Mesothelial cell of epicardium (in vitro differentiated cells): ENCODE measurements at places on chromosomes 13 and 19. TPM values are rescaled to one million over a fixed set of nuclear protein-coding genes. Genes with fewer than 3 reads are reported as not detected.

DNA sequence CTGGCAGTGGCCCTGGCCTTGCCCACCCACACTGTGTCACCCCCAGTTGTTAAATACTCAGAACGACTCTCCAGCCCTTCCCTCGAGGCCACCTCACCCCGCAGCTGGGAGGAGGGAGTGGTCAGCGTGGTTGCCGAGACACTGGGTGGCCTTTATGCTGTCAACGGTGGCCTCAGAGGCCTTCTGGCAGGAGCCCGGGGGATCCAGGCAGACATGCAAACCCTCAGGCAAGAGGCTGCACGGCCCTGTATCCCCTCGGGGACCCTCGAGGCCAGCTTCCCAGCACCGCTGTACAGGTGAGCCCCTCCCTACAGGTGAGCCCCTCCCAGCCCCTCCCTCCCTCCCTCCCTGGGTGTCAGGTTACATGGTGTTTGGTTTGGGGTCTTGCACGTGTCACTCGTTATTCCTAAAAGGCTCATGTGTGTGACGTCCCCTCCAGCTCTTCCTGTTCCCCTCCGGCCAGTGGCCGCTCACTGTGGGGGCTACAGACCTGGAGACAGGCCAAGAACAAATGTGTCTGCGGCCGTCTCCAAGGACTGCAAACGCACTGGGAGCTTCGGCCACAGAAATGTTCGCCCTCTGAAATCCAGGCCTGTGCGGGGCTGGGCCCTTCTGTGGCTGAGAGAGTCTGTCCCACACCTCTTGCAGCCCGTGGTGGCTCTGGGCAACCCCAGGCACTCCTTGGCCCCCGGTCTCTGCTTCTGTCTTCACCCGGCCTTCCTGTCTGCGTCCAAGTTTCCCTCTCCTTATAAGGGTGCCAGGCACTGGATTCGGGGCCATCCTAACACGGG is at the start of gene TEKTIP1:
TEKTIP1 (plus strand) TSS at position 210 of the 791 bp plus-strand sequence; CDS start at position 214, 4 bp downstream.
- DNase-seq, result no peak

DNA sequence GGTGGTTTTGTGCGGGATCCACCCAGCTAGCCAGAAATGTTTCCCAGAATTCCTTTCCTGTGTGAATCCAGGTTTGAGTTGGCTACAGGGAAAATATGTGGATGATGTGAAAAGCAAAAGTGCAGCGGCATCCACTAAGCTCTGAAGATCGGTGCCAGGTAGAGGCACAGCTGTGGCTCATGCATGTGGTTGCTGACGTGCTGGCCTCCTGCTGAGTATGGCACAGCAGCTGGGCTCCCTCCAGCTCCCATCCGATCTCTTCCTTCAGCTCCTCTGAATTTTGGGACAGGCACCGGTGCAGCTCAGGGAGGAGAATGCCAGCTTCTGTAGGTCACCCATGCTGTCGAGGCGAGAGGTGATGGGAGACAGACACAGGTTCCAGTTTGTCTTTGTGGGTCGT is 84.0 kb upstream of the GSX1 start:
- DNase-seq, result no peak

DNA sequence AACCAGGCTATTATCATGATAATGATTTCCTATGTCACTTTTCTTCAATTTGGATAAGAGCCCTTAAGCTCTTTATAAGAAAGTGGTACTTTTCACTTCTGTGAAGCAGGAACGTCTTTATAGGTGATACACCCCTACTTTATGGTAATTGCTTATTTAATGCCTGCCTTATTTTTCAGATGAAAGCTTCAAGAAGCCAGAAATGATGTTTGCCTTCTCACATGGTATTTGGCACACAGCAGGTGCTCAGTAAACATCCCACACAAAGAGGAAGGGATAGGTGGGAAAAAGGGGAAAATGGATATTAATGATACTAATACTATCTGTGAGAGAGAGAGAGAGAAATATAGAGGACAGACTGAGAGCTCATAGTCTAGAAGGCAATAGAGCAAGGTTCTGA is 29.0 kb upstream of the WASF3 start:
- DNase-seq, result no peak

- no peak for DNase-seq
Observed at GRCh38 chr13:113083402-113084061, 22.1 kb upstream of the F7 start.

DNA sequence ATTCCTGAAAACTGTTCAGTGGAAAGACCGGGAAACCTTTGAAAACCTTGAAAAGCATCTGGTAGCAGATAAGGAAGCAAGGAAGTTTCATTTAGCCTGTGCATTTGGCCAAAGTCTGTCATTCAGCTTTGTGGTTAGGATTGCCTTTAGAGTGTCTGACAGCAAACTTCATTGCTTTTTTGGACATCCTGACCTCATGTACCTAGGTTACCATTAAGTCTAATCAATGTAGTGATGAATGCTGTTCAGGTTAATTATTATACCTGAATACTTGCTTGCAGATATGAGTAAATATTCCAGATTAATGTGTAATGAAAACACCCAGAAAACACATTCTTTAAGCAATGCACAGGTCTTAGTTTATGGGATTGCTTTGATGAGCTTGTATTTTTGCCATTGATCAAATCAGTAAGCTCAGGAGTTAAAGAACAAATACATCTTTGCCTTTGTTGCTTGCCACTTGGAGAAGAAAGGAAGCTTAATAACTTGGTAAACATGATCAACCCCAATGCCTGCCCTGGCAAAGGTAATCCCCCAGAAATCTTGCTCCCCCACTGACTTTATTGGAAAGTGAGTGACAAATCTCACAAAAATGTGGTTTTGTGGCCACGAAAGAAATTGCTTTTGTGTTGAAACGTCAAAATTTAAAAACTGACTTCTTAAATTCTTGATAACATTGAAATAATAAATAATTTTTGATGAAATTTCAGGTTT is 87.4 kb downstream of the SLC15A1 start:
- no peak for DNase-seq

DNA sequence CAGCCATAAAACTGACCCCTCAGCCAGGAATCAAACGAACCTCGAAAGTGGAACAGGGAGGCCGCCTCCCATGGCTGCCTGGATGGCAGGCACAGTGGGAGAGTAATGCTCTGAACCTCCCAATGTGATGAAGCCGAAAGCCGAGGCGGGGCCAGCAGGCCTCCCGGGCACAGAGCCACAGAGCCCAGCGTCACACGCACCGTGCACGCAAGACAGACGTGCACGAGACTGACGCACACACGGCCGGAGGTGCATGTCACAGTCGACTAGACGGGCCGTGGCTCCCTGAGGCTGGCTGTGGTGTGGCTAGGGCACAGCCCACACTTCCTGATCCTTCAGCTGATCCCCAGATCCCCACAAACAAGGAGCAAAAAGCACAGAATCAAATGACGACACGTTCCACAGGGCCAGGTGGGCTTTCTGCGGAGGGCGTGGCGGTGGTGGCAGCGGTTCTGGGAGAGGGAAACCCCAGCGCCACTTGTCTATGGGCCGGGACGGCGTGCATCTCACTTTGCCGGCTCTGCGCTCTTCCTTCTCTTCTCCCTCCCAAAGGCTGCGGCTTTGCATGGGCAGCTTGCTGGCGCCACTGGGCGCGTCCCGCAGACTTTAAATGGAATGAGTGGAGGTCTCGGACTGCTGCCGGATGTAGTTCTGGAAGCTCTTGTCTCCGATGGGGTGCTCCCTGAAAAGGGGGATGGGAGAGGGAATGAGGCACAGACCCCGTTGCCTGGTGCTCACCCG is 5.0 kb upstream of the C13orf46 start:
- DNase-seq, result peak; percentile 15

DNA sequence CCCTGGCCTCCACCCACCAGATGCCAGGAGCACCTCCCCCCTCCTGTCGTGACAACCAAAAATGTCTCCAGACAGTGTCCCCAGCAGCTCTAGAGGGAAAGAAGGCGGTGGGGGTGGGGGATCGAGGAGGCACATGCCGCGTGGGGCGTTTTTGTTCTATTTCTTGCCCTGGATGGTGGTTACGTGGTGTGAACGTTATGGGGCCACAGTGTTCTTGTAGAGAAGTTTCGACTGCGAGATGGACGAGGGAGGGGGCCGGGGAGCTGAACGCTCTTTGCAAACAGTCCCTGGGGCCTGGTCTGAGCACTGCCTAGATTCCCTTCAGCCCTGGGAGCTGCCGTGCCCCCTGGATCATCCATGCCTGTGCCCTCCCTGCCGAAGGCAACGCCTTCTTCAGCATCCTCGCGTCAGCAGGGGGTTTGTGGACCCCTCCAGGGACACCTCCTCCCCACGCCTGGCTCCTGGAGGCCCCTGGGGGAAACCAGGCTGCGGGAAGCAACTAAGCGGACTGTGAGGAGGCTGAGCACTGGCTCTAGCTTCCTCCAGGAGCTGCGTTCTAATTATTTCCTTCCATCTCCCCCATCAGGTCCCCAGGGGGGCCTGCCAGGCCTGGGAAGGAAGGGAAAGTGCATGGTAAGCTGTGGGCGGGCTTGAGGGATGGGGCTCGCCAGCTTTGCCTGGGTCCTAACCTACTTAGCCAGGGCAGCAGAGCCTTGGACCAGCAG is 131.5 kb downstream of the IER2 start:
- DNase-seq, result no peak

DNA sequence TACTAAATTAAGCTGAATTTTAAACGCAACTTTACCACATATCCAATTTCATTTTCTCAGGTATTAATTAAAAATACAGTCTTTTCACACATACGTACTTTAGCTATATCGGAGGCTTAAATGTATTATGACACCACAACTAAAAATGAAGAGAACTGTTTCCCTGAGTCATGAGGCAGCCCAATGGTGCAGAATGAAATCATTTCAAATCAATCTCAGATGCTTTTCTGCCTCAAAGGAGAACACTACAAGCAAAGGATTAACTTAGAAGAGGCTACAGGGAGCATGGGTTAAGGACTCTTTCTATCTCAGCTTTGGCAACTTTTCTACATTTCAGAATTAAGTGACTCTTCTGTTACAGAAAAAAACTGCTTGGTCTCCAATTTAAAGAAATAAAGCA is 516.3 kb upstream of the HTR2A start:
- no peak for DNase-seq

DNA sequence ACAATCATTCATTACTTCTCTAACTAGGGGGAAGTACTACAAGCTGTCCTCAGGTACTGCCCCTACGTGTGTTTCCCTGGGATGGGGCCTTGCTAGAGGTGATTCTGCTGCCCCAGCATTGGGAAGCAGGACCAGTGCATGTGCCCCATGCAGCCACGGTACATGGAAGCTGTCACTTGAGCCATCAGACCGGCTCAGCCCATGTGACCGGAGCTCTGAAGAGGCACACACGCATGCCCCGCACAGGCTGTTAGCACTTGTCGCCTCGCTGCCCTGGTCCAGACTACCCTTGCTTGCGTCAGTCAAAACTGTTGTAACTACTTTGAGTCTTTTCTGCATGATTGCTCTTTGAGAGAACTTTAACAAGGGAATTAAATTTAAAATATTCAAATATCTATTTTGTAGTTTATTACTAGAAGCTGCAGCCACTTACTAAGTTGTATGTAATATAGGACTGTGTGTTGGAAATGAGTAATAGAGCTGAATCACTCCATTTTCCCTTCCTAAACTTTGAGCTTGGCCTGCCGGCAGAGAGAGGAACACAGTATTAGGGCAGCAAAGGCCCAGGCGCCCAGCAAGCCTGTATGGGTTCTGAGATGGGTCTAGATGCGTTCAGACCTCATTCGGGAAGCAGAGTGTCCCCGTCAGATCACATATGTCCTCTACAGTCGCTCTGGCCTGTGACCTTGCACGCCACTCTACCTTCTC is 42.2 kb downstream of the DHRS12 start:
- no peak for DNase-seq

- DNase-seq, result peak; percentile 51
Observed at GRCh38 chr13:30153545-30154426, 153.6 kb downstream of the KATNAL1 start.

GRCh38 chr19:20472854-20473253 is 92.7 kb downstream of the ZNF737 start:
- DNase-seq, result no peak

DNA sequence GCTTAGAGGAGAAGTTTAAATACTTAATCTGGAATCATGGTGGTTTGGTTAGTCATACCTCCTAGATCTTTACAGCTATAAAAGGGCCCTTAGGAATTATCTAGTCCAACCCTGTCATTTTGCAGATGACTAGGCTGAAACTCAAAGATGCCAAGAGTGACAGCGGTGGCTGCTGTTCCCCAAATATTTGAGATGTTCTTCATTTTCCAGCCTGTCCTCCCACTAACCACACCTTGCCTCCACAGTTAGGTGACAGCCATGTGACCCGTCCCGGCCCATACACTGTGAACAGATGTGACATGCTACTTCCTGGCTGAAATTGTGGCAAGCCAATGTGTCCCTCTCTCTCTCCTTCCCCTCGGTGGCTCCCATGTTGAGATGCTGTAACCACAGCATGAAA is 225.5 kb upstream of the IPO5 start:
- no peak for DNase-seq

GRCh38 chr19:40974633-40975037 is 16.4 kb upstream of the CYP2B6 start:
- peak; percentile 36 for DNase-seq

DNA sequence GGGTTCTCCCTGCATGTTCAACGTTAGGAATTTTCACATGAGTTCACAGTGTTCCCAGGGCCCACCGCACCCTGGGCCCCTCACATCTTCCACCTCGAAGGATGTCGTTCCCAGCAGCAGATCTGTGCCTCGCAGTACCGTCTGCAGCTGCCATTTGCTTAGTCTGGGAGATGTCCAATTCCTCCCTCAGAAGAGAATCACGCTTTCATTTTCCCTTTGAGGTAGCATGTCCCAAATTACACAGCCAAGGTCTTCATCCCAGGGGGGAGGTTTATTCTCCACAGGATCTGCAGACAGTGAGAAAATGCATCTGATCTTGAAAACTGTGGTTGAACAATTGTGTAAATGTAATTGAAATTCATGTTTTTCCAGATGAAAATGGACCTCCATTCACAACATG is 150.2 kb downstream of the DCT start:
- DNase-seq, result no peak

DNA sequence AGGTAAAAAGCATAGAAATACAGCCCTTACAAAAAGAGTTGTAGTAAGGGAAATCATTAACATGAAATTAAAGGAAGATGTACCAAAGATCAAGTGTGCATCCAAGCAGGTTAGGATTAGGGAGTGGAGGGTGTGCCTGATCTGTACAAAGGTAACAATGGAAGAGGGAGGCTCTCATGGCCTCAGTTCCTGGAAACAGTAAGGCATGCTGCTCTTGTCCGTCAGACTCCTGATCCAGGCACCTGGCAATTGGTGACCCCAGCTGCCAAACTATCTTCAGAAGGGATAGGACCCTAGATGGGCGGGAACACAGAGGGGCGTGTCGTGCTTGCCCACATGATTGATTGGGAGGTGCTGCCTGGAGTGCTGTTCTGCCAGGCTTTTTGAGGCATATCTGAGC is 4.5 kb downstream of the TEX26 start:
- no peak for DNase-seq

- no peak for DNase-seq
Observed at GRCh38 chr13:76816394-76816793, 69.8 kb downstream of the KCTD12 start.

The RCBTB1 gene
- total RNA-seq, result 24.2 to 24.4 TPM (median 24.3 TPM) in 3 replicates

The MBD3L3 gene
- not detected in 3 replicates for total RNA-seq

The GFY gene
- total RNA-seq, result not detected in 3 replicates

The ZNF20 gene
- 8.7 to 11.1 TPM (median 10.6 TPM) in 3 replicates for total RNA-seq

The USHBP1 gene
- 0.45 TPM in 1 of 3 replicates, not detected in the others for total RNA-seq

The PCDH20 gene
- 3.3 to 3.6 TPM (median 3.4 TPM) in 3 replicates for total RNA-seq

The THAP8 gene
- total RNA-seq, result 8.9 to 9.7 TPM (median 9.2 TPM) in 3 replicates
